ENCODE measurements at places on chromosomes 12 and 14. TPM values are rescaled to one million over a fixed set of nuclear protein-coding genes. Genes with fewer than 3 reads are reported as not detected.

The GZMH gene
- 24.3 TPM for total RNA-seq

The POTEG gene
- total RNA-seq: not detected

DNA sequence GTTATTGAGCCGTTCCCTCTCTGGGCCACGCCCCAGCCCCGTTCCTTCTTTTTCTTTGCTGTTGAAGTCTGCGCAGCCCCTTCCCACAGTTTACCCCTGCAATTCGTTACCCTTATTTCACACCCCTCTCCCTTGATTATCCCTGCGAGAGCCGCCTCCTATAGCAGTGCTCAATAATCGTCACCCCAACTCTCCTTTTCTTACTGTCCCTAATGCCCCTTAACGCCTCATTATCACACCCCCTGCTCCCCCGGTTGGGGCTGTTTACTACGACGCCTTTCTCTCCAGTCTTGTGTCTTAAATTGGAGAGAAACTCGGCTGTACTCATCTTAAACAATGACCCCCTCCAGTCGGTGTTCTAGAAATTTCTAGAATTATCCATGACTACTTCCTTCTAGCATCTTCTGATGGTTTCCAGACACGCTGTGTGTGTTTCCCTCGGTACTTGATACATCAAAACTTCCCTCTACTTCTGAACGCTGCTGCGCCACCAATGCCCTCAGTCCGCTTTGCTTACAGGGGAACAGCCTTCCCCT is 713 bp upstream of the FBXL14 start:
- H3K4me1 ChIP-seq: peaks cover 36% of the 10 kb centered on the region
- peaks cover 21% of the 10 kb centered on the region for H3K36me3 ChIP-seq
- peak overlapping the region; percentile 93 for H3K4me3 ChIP-seq
- DNase-seq: no peak

DNA sequence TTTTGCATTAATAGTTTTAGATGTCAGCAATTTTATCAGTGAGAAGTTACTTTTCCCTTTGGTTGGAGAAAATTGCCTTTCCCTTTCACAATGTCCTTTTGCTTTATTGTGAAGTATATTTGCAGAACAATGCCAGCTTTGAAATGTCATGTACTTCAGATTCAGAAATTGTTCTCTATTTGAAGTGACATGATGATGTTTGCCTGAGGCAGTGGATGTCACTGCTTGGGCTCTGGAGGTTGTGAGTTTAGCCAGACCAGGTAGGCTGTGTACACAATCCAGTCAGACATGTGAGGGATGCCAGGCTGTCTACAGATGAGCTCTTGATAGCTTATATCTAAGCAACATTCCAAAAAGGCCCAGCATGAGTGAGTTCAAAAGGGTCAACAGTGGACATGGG is 451.9 kb upstream of the FBXO33 start:
- no peak for DNase-seq
- no peak overlapping the region for H3K4me3 ChIP-seq
- H3K36me3 ChIP-seq: no peaks in the 10 kb centered on the region
- H3K27me3 ChIP-seq: no peaks in the 10 kb centered on the region
- no peak overlapping the region for H3K27ac ChIP-seq

DNA sequence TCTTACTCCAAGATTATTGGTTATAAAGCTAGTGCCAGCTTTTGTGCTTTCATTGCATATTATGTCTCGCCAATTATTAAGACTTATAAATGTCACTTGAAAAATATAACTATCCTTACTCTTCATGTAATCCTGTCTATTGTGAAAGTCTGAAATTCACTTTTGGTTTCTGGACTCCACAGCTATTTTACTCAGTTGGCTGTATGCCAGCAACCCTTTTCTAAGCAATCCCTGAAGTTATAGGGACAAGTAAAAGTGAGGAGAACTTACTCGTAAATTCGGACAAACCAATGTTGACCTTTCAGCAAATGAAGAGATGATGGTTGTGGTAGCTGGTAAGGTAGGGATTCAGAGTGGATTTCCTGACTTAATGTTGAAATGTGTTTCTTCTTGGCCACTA is 196.3 kb downstream of the NPAS3 start:
- H3K36me3 ChIP-seq: no peaks in the 10 kb centered on the region
- no peak overlapping the region for H3K27ac ChIP-seq
- no peak overlapping the region for H3K4me3 ChIP-seq
- no peaks in the 10 kb centered on the region for H3K27me3 ChIP-seq

The SYCP3 gene
- total RNA-seq: 0.50 TPM

The TAS2R46 gene
- 1.3 TPM for total RNA-seq

The AQP6 gene
- not detected for total RNA-seq

- no peak overlapping the region for H3K27ac ChIP-seq
- no peaks in the 10 kb centered on the region for H3K27me3 ChIP-seq
- H3K4me3 ChIP-seq: no peak overlapping the region
- DNase-seq: peak; percentile 71
Observed at GRCh38 chr12:107610021-107610859, 75.4 kb upstream of the PWP1 start.

- H3K36me3 ChIP-seq: peaks cover 2% of the 10 kb centered on the region
- H3K27ac ChIP-seq: no peak overlapping the region
- H3K27me3 ChIP-seq: no peaks in the 10 kb centered on the region
- DNase-seq: no peak
Observed at GRCh38 chr14:68214431-68214830, 394.9 kb downstream of the RAD51B start.
